ENCODE measurements at places on chromosomes 11 and 22. TPM values are rescaled to one million over a fixed set of nuclear protein-coding genes. Genes with fewer than 3 reads are reported as not detected.
A peak's percentile ranks its signal among the peaks of the same experiment; 100 is the strongest.

Gene STK33
- total RNA-seq: 26.3 TPM

Gene SGSM1
- total RNA-seq: 2.5 TPM

Gene ADM2
- total RNA-seq: 0.18 TPM

Gene FIBP
- total RNA-seq: 32.5 TPM

Gene MYOD1
- not detected for total RNA-seq

- H3K27me3 ChIP-seq: no peaks in the 10 kb centered on the region
- peaks cover 13% of the 10 kb centered on the region for H3K4me1 ChIP-seq
- H3K36me3 ChIP-seq: no peaks in the 10 kb centered on the region
- no peak overlapping the region for H3K27ac ChIP-seq
- peak; percentile 59 for DNase-seq
- no peak overlapping the region for H3K4me3 ChIP-seq
These were observed 5.4 kb downstream of the PLA2G6 start for GRCh38 chr22:38176170-38176741.

DNA sequence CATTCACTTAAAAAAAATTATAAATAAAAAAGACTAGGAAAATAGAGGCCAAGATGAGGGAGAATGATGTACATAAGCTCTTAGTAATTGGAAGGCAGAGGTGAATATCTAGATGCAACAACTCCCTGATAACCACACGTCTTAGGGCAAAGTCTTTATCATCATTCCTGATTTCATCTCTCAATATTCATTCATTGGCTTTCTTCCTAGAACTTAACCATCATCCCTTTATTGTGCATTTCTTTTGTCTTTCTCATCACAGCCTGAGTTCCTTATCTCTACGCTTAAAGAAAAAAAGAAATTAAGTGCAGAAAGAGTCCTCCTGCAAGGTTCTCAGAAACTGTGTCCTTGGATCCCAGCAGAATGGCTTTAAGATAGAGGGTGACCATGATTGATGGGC is 23.2 kb upstream of the FLI1 start:
- no peaks in the 10 kb centered on the region for H3K36me3 ChIP-seq
- H3K4me3 ChIP-seq: no peak overlapping the region
- H3K27me3 ChIP-seq: no peaks in the 10 kb centered on the region
- H3K27ac ChIP-seq: no peak overlapping the region
- no peak for DNase-seq
- H3K4me1 ChIP-seq: no peaks in the 10 kb centered on the region

DNA sequence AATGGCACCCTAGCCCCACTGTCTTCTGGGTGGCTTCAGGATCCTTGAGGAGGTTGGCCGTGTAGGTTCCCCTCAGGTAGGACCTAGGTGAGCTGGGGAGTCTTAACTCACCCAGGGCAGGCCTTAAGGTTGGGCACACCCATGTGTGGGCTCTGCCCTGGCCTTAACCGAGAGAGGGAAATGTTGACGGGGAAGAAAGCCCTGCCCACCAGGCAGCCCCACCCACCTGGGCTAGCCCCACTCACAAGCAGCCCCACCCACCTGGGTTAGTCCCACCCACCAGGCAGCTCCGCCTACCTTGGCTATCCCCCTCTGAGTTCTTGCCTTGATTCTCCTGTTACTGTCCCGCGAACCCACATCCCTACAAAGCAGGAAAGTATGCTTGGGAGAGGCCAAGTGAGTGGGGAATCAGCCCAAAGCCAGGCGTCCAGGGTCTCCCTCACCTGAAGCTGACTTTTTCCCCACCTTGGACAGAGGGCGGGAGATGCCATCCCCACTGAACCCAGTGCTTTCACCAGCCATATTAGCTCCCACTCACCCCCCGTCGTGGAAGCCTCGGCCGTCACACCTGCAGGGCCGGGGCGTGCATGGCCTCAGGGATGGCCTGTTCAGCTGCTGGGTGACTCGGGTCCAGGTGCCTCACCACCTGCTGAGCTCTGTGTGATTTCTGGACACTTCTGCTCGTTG is at the start of gene MYEOV:
TSS of gene MYEOV (plus strand) at position 337 of the 687 bp plus-strand sequence. CDS start 1,200 bp downstream, outside the sequence.
- no peaks in the 10 kb centered on the region for H3K27me3 ChIP-seq
- H3K4me1 ChIP-seq: no peaks in the 10 kb centered on the region
- no peak within 1 kb of the TSS for H3K27ac ChIP-seq

- no peaks in the 10 kb centered on the region for H3K36me3 ChIP-seq
- no peak for DNase-seq
- no peaks in the 10 kb centered on the region for H3K27me3 ChIP-seq
These were observed 62.8 kb downstream of the CEP57 start for GRCh38 chr11:95853138-95853537.

DNA sequence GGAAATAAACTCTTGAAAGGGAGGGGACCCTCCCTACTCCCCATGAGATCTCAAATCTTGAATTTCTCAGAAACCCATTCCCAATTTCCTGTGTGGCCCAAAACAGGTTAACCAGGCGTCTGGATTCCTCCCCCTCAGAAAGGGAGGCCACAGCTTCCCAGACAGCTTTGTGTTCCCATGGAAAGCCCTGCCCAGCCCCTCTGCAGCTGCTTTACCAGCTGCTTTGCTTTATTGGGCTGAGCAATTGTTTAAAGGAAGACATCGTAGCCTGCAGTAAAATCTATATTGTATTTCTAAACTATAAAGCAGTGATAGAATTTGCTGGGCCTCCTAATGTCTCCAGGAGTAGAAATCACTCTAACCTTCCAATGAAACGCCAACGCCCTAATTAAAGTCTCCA is 97.4 kb downstream of the CHST1 start:
- H3K36me3 ChIP-seq: no peaks in the 10 kb centered on the region
- no peaks in the 10 kb centered on the region for H3K4me1 ChIP-seq
- no peak overlapping the region for H3K4me3 ChIP-seq
- no peak overlapping the region for H3K27ac ChIP-seq
- DNase-seq: no peak

GRCh38 chr11:96520939-96521338 is 131.1 kb downstream of the JRKL start:
- no peak overlapping the region for H3K4me3 ChIP-seq
- no peak for DNase-seq

- H3K4me1 ChIP-seq: no peaks in the 10 kb centered on the region
- no peaks in the 10 kb centered on the region for H3K27me3 ChIP-seq
- no peak overlapping the region for H3K4me3 ChIP-seq
- DNase-seq: no peak
- no peaks in the 10 kb centered on the region for H3K36me3 ChIP-seq
- H3K27ac ChIP-seq: no peak overlapping the region
These were observed 101.6 kb downstream of the NTM start for GRCh38 chr11:131471976-131472375.

- H3K36me3 ChIP-seq: no peaks in the 10 kb centered on the region
- H3K27ac ChIP-seq: no peak overlapping the region
- no peak for DNase-seq
- no peak overlapping the region for H3K4me3 ChIP-seq
These were observed 3.0 kb upstream of the SEC14L3 start for GRCh38 chr22:30474683-30475424.

- H3K27ac ChIP-seq: no peak overlapping the region
- H3K4me3 ChIP-seq: no peak overlapping the region
- H3K27me3 ChIP-seq: no peaks in the 10 kb centered on the region
These were observed 249.1 kb downstream of the TTC28 start for GRCh38 chr22:28430466-28431025.

Measured in ovary (tissue), 10 donors.